ENCODE measurements at places on chromosomes 7 and 10.

DNA sequence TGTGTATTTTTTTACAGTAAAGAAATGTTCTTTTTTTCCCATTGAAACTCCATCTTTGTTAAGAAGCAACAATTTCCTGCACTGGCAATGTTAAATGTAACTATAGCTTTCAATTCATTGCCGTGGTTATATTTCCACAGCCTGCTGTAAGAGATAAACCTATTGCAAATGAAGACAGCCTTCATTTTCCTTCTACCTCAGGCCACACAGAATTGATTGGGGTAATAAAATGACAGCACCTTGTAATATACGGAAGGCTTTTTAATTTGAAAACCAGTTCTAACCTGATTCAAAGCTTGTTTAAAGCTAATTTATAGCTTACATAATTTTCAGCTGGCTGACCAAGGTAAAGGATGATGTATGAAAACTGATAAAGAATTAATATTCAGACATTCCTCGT, 161.9 kb downstream of the PHF14 start:
- no peak for DNase-seq

DNA sequence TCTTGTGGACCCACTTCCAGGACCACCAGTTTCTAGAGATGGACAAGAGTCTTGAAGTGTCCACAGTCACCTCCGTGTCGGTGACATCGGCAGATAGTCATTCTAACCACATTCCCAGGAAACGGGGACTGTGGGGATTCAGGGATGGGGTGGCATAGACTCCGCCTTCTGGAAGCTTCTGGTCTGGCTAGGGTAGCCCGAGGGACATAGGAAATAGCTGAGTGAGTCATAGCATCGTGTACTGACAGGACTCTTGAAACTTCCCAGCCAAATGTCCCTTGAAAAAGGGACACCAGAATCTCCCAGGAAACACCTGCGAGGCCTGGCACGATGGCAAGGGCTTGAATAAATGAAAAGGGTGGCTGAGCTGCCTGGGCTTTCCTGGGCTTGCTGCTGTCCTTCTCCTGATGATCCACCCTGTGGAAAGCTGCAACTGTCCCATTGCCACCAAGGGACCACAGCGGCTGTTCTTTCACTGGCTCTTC, 84.1 kb upstream of the LRRC4 start:
- DNase-seq: no peak

- no peak for DNase-seq
Measured at GRCh38 chr7:106561151-106561550, 99.8 kb downstream of the CCDC71L start.

GRCh38 chr7:104960741-104961448, 53.1 kb upstream of the KMT2E start:
- no peak for DNase-seq

DNA sequence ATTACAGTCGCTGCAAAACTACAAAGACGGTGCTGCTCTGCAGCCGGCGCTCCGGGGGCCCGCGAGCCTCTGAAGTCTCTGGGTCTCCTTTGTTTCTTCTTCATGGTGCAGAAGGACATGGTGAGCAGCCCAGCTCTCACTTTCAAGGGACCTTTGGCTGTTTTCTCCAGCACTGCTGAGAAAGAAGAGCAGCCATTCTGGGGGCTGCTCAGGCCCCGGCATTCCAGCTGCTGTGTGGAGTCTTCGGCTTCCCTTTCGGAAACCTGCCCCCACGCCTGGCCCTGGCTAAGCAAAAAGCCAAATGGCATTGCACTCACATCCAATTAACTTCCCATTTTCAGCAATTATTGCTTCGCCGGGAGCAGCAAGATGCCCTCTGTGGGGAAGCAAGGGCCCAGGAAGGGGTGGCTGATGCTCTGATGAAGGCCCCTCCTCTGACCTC, 555.7 kb downstream of the PTPRN2 start:
- DNase-seq: no peak

DNA sequence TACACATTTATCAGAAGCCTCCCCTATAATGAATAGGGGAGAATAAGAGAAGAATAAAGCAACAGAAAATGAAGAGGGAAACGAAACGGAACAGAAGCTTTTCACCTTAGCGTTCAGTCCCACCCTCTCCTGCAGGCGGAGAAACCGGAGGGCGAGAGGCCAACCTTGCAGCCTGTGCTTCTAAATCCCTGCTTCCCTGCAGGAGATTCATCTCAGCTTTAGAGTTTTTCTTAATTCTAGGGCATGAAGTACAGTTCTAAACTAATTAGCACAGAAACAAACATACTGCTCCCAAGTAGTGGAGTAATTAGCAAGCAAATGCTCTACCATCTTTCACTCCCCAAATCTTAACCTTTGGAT, 107.2 kb downstream of the CUBN start:
- no peak for DNase-seq

GRCh38 chr10:97788552-97789442, 17.0 kb upstream of the SFRP5 start:
- DNase-seq: no peak

GRCh38 chr10:47077941-47078340, 166.7 kb downstream of the PTPN20 start:
- DNase-seq: no peak

DNA sequence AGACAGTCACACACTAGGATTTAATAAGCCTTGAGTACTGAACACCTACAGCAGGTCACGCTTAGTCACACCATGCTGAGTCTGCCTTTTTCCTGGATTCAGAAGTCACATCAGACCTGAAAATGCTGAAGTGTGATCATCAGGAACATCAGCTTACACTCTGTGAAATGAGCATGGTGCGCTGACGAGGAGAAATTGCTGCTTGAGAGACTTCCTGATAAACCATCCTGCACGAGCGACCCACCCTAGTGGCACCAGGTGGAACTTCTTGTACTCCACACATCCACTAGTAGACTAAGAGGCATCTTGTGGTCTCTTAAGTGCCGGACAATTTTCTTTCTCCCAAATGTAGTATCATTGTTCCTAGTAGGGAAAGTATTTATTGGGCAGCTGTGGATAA, 51.8 kb upstream of the MRLN start:
- DNase-seq: no peak

GRCh38 chr10:93514521-93514920, 18.1 kb downstream of the CEP55 start:
- DNase-seq: no peak

GRCh38 chr10:125640653-125641052, 42.3 kb downstream of the TEX36 start:
- DNase-seq: no peak

GRCh38 chr7:135169964-135170273, 588 bp downstream of the CYREN start:
- no peak for DNase-seq

DNA sequence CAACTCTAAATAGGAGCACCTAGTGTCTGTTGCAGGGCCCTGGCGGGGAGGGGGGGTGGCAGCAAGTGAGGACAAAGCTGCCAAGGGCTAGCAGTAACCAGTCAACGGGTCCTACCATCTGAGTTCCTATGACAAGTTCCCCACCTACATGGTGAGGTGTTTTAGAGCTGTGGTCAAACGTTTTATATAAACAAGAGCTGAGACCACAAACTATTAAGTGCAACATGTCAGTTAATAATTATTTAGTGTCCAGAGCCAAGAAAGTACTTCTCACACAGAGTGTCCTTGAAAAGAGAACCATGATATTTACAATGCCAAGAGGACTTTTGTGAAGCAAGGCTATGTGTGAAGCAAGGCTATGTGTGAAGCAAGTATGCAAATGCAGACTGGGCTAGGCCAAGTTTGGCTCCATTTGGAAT, 434.7 kb downstream of the TNS3 start:
- DNase-seq: no peak

GRCh38 chr7:121595758-121596696, 199.9 kb upstream of the FAM3C start:
- DNase-seq: no peak

DNA sequence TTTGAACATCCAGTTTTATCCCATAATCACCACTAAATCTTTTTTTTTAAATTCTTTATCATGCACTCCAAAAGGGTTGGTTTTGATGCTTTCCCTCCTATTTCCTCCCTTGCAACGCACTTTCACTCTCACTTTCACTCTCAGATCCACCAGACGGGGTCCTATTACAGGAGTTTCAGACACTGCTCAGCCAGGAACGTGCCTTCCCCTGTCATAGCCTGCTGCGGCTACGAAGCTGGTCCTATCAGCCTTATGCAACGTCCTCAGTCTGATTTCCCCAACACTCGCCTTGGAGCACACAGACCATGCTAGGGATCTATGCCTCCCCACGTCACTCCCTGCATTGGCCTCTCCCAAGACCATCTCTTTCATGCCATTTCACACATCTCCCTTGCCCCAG, 23.4 kb downstream of the ZPBP start:
- no peak for DNase-seq

DNA sequence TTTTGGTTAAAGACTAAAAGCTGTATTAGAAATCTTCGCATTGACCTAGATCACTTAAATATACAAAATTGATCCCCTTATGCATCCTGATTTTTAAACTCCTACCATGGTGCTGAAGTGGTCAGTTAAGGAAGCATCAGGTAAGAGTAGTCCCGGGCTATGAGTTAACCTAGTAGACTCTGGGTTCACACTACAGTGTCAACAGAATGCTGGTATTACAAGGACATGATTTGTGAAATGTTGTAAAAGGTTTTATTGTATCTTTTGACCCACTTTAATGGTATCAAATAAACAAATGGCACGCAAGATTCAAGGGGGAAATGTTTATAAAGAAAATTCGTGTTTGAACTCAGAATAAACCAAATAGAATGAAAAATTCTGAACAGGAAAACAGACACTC, 36.8 kb downstream of the RTKN2 start:
- DNase-seq: no peak

DNA sequence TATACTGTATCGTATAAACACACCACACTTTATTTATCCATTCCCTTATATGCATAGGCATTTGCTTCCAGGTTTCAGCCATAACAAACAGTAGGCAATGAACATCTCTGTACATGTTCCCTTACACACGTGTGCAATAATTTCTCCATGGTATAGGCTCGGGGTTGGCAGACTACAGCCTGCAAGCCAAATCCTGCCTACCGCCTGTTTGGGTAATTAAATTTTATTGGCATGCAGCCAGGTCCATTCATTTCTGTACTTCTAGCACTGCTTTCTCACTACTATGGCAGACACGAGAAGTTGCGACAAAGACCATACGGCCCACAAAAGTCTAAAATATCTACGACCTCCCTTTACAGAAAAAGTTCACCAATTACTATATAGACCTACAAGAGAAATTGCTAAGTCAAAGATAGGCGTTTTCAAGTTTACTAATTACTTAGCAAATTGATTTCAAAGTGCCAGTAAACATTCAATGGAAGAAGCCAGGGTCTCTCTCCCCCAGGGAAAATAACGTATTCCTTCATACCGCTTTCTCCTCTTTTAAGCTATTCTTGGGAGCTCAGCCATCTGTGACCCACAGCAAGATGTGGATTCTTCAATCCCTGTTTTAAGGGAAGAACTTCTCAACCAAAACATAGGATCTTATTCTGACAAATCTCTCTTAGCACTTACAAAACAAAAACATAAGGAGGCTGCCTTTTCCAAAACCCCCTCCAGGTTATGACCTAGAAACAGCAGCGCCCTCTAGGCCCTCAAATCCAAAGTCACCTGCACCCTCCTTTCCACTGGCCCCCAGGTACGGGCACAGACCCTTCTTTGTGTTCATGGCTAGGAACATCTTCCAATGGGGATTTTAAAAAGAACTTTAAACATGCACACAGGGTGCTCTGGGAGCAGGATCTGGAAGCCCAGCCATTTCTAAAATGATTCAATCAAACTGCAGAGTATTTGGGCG, 100.5 kb downstream of the FGFR2 start:
- DNase-seq: no peak

DNA sequence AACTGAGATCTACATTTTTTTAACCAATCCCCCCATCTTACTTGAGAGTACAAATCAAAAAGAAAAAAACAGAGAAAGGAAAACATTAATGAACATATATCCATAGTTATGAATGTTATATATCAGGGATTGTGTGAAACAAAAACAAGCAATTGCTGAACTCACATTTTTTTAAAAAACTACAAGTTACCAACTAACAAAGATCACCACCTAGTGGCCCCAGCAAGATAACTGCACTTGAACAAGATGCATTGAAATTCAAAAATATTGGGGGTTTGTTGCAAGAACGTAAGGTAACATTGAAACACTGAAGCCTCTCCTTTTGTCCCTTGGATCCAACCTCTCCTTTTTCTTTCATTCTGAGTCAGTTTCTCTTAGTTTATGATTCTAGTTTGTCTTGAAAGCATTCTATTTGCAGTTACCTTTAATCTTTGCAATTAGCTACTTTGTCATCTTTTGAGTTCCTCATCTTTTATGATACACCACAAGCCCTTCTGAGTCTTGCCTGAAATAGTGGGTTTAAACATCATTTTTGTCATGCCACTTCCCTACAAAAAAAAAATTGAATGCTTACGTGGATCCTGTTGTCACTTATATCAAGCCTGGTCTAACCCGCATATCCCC, 87.3 kb upstream of the TES start:
- DNase-seq: no peak

DNA sequence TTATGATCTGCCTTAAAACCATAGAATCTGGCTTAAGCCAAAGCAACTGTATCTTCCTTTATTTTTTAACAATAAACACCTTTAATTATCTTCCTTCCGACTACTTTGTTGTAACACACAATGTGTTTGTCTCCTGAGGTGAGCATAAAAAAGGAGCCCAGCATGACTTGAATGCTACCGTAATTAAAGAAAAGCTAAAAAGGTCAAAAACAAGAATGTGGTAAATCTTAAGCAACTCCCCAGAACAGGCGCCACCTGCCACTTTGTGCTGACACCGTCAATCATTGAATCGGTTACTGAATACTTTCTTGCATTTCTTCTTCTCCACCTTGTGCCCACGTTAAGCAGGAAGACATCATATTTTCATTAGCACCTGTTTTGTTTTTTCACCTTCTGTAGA, 569.9 kb upstream of the C7orf33 start:
- DNase-seq: no peak

DNA sequence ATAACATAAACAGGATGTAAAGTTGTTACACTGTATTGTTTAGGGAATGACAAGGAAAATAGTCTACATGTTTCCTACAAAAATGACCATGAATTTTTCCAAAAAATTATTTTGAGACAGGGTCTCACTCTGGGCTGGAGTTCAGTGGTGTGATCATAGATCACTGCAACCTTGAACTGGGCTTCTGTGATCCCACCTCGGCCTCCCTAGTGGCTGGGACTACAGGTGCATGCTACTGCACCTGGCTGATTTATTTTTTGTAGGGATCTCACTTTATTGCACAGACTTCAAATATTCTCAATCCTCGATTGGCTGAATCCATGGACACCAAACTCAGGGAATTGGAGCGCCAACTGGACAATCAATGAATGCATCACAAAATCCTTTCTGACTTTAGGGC, 6.6 kb downstream of the CHCHD2 start:
- DNase-seq: no peak

- no peak for DNase-seq
Measured at GRCh38 chr7:77553123-77553522, 16.0 kb downstream of the PTPN12 start.

Data from effector memory CD4-positive, alpha-beta T cell (primary cell).